ENCODE measurements at places on chromosomes 12 and 14.

DNA sequence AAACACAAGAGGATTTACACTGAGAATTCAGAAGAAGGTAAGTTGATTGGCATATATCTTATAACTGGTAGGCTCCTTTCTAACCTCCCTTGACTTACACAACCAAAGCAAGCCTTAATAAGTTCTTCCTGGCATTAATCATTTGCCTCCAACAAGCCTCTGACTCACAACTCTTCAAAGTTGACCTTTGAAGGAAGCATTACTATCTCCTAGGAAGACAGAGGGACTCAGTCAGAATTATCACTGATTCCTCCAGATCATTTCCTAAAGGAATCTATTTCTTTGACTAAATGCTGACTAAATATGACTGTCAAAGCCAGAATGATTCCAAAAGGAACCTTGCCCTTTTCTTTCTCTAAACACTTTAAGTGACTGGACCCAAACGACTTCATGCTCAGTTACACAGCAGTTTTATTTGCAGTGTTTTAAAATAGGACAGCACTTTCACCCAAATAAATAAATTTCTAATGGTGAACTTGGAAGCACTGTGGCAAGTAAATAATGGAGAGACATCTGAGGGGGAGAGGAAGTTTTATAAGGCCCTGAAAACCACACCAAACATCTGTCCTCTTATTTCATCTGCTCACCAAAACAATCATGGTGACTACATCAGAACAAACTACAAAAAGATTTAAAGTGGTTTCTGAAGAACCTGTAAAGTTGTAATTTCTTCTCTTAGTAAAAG, 128.2 kb downstream of the KLHL28 start:
- DNase-seq = no peak

- peak; percentile 76 for DNase-seq
Measured at GRCh38 chr12:685388-685787, 22.1 kb upstream of the NINJ2 start.

DNA sequence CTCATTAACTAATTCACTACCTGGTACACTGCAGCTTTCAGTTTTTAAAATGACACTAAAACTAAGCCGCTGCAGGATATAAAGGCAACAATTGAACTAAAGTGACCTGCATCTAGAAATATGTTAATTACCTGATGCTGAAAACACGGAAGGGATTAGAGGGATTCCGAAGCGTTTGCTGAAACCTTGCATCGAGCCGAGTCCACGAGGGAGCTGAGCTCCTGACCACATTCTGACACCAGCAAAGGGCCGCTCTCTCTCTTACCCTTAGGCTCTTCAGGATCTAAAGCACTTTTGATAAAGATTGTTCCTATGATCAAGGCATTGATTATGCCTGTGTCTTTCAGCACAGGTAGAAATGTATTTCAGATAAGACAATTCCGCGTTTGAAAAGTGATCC, 59.5 kb upstream of the CDKN3 start:
- no peak for DNase-seq

GRCh38 chr12:92304371-92305055, 158.9 kb upstream of the BTG1 start:
- DNase-seq = no peak

DNA sequence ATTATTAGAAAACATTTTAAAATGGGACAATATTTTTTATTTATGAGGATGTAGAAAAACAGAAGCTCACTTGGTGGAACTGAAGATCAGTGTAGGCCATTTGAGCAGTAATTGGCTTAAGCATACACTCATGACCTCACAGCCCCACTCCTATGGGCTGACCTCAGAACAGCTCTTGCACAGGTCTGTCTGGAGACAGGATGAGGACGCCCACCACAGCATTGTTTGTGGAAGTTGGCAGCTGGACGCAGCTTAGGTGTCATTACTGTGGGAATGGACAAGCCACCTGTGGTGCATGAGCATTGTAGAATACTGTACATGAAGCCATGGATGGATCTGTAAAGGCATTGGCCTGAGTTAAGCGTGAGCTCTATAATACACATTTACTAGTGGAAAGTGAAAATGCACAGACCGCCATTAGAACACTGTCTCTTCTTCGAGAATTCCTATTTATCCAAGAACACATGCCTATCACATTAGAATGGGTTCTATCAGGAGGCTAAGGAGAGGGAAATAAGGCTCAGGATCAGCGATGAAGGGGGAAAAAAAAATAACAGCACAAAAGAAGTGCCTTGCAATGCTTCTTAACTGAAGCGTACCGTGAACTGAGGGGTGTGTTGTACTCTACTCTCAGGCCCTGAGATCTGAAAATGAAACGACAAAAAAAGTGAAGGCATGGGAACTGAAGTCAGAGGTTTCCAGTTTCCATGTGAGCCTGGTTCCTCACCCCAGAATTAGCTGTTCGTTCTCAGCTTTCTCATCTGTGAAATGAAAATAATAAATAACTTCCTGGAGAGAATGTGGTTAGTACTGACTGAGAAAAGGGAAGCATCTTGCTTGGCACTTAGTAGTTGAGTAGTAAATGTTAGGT, 33.6 kb downstream of the KCNA1 start:
- DNase-seq = no peak

DNA sequence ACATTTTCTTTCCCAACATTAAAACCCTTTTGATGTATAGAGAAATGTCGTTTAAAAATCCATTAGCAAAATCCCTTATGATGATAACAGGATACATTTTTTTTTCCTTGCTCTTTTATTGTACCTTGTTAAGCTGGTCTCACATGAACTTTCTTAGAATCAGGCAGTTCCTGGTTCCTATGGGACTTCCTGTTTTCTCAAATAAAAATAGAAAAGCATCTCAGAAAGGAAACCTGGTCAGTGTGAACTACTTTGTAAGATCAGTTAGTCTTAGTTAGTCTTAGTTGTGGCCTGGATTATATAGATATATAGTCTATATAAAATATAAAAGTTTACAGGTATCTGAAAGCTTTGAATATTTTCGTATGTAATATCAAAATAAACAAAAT, 40.3 kb downstream of the LEMD3 start:
- DNase-seq = no peak

- DNase-seq = peak; percentile 22
Measured at GRCh38 chr12:13103391-13104033, at the start of gene GSG1. Gene GSG1, minus strand, starts transcription at chr12:13103667. Its CDS starts 155 bp downstream, at chr12:13103512.

- DNase-seq = no peak
Measured at GRCh38 chr12:123748661-123749060, 13.4 kb upstream of the DNAH10 start.

GRCh38 chr14:75050852-75051555, at the start of gene MLH3:
Gene MLH3, minus strand, starts transcription at chr14:75051467. Its CDS starts 1,812 bp downstream, at chr14:75049655.
- DNase-seq = peak; percentile 79

- DNase-seq = no peak
Measured at GRCh38 chr14:71698673-71699072, 233.6 kb upstream of the RGS6 start.

- DNase-seq = peak; percentile 77
Measured at GRCh38 chr12:69070319-69071090, 137.5 kb upstream of the CPM start.

- peak; percentile 63 for DNase-seq
Measured at GRCh38 chr14:77043177-77043983, 14.9 kb upstream of the IRF2BPL start.

DNA sequence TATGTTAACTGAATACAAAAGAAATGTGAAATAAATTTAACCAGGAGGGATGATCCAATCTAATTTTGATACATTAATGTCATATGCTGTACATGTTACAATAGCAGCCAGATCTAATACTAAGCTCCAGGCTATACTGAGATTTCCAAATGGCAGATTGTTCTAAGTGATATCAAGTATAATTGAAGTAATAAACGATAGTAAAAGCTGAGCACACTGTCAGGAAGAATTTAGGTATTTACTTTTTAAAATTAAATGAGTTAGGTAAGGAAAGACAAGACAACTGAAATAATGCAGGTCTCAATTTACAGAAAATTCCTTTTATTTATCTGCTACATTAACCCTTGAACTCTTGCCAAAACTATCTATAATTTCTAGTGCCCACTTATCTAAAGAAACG, 39.9 kb downstream of the INSM2 start:
- no peak for DNase-seq

DNA sequence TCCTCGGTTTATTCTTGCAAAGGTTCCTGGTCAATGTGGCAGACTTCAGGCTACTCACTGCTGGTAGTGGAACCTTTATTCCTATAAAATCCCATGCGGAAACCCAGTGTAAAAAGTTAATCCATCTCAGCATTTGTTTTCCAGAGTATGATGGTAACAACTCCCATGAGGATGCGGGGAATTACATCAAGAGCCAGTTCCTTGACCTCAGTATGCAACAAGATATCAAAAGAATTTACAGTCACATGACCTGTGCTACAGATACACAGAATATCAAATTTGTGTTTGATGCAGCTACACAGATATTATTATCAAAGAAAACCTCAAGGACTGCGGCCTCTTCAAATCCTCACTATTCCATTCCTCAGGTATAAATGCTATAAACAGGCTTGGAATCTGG, 19.3 kb downstream of the CPM start:
- DNase-seq = no peak

GRCh38 chr14:52846591-52846990, 55.2 kb upstream of the GNPNAT1 start:
- no peak for DNase-seq

GRCh38 chr14:34713681-34714319, 593 bp downstream of the CFL2 start:
- DNase-seq = peak; percentile 54

DNA sequence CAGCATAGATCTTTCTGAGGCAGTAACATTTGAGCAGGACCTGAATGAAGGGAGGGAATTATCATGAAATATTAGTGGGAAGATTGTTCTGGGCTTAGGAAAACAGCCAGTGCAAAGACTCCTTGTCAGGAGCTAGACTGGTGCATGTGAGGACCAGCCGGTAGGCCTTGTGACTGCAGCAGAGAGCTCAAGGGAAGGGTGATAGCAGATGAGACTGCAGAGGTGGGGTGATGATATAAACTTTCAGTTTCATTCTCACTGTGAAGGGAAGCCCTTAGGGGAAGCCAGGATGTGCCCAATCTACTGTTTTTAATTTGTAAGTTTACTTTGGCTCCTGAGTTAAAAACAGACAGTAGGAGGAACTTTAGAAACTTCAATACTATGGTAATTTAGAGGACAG, 12.4 kb downstream of the IL22 start:
- peak; percentile 66 for DNase-seq

- no peak for DNase-seq
Measured at GRCh38 chr12:70635755-70636154, 1.5 kb downstream of the PTPRB start.

DNA sequence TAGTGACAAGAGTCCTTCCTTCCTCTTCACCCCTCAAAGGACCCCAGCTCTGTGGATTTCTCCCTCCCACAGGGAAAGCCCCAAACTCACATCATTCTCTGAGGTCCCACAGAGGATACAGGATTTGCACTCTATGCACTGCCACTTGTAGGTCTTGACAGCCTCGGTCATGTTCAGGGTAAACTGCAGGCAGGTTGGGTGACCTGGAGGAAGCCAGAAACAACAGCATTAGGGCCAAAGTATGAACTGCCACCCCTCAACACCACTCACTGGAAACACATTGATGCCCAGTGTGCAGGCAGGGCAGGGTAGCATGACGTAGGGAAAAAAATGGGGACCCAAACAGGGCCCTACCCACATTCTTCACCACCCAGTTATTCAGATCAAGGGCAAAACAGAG, 264.4 kb downstream of the DPF3 start:
- no peak for DNase-seq

DNA sequence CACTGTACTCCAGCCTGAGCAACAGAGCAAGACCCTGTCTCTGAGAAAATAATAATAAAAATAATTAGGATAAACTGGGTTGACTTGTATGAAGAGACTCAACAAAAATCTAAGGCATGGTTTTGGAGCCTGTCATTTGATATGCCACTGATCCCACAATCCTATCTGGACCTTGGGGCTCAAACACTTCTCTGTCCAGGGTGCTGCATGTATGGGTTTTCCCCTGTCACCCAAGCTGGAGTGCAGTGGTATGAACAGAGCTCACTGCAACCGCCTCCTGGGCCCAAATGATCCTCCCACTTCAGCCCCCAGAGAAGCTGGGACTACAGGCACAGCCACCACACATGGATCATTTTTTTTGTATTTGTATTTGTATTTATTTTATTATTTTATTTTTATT, 5.3 kb upstream of the VSIG10 start:
- DNase-seq = no peak

- no peak for DNase-seq
Measured at GRCh38 chr12:131153956-131154355, 200.2 kb downstream of the ADGRD1 start.

GRCh38 chr14:75001261-75001660, 1.5 kb upstream of the EIF2B2 start:
- DNase-seq = no peak

DNA sequence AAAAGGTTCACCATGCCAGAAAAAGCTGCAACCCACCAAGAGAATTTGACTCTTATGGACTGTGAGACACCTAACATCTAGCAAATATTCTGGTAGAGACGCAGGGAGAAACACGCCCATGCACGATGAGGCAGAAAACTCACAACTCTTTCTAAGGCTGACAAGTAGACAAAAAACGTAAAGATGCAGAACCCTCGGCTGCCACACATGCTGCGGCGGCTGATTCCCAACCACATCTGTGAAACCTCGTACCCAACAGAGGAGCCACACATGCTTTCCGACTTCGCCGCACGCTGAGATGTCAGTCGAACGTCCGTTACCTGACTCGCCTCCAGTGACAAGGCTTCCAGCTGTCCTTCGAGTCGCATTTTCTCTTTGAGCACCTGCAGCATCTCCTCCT, 21.8 kb downstream of the GOLGA3 start:
- peak; percentile 41 for DNase-seq

DNA sequence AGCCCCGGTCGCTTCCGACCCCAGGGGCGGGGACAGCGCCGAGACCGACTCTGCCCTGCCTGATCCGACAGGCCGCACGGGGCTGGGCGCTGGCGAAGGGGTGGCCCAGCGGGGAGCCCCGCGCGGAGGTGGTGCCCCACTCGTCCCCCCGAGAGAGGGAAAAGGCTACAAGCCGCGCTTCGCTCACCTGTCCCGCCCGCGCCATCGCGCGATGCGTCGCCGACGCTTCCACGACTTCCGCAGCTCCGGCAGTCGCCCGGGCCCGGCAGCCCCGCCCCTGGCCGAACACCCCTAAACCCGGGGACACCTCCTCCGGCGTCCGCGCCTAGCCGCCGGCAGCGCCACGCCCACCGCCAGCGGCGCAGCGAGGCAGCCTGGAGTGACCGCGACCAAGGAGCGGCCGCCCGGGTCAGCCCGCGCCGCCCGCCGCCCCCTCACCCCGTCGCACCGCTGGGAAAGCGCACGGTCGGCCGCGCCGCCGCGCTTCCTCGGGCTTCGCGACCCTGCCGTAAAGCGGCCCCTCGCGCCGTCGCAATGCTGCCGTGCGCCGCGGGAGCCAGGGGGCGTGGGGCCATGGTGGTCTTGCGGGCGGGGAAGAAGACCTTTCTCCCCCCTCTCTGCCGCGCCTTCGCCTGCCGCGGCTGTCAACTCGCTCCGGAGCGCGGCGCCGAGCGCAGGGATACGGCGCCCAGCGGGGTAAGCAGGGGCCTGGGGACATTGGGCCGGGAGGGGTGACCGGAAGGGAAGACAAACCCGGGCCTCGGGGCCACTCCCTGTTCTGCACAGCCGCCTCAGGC, at the start of the genes BAG5 and COA8:
Gene BAG5, minus strand, starts transcription at position 229 of the 797 bp plus-strand sequence. CDS start 1,493 bp downstream, outside the sequence.
Gene COA8, plus strand, starts transcription at position 532 of the 797 bp plus-strand sequence. Its CDS starts 42 bp downstream, at position 574.
- DNase-seq = peak; percentile 86

DNA sequence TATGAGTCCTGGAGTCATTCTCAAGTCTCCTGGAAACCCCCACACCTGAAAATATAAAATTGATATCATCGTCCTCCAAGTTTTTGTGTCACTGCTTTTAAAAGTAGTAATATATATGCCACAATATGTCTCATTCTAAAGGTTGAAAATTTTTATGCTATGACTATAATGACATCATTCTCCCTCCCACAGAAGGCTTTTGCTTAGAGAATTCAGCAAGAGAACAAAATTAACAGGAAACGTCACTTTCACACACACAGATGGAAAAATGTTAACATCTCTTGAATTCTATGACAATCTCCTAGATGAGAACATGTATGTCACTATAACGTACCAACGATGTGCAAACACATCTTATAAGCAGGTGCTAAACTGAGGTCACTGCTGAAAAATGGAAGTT, 498.3 kb downstream of the FOXG1 start:
- DNase-seq = no peak
